NCI-H345 (cell line): ENCODE measurements at places on chromosomes 11 and 22.

DNA sequence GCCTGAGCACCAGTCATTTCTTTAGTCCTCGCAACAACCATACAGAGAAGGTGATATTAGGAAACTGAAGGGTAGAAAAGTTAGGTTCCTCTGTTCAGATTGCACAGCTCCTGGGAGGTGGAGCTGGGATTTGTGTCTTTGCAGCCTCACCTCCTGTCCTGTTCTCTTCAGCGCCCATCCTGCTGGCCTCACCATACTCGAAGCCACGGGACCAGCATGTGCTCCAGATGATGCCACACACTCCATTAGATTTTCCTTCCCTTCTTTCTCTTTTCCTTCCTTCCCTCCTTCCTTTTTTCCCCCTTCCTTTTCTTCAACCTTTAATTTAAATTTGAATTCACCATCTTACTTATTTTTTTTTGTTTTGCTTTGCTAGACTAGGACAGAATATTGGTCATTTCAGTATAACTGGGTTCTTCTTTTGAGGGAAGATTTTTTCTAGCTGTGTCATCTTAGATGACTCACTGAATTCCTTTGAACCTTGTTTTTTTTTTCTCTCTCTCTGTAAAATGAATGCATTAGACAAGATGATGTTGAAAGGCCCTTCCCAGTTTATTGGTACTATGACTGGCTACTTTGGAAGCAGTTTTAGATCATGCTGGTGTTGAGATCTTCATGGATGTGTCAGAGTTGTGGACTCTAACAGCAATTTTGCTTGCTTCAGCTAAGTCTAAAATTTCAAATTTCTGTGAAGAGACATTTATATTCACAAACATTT, 662.5 kb upstream of the TENM4 start:
- no peak for DNase-seq

DNA sequence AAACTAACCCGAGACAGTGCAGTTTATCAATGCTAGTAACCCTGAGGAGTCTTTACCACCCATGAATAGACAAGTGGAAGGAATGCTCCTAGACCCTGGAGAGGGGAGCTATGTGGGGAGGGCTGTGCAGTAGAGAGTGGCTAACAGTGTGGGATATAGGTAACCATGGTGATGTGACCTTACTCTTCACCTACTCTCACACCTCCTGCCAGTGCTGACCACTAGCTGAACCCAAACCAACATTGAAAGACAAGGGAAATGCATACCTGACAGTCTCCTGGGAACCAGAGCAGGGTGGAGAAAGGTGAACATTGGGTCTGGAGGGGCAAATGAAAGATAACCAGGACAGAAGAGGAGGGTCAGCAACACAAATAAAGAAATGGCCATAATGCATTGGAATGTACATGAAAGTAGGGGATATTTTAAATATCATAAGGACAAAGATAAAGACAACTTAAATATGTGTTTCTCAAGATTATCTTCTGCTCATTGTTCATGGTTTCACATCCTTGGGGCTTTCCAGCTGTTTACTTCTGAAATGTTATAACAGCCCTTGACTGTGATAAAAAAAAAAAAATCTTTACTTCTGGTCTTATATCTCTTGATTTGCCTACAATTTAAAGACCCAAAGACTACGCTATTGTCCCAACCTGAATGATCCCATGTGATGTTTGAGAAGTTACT, 983.3 kb upstream of the TENM4 start:
- DNase-seq: no peak

GRCh38 chr11:73530109-73530508, 67.8 kb downstream of the FAM168A start:
- DNase-seq: no peak

GRCh38 chr11:93051186-93051585, 81.7 kb downstream of the MTNR1B start:
- DNase-seq: no peak

DNA sequence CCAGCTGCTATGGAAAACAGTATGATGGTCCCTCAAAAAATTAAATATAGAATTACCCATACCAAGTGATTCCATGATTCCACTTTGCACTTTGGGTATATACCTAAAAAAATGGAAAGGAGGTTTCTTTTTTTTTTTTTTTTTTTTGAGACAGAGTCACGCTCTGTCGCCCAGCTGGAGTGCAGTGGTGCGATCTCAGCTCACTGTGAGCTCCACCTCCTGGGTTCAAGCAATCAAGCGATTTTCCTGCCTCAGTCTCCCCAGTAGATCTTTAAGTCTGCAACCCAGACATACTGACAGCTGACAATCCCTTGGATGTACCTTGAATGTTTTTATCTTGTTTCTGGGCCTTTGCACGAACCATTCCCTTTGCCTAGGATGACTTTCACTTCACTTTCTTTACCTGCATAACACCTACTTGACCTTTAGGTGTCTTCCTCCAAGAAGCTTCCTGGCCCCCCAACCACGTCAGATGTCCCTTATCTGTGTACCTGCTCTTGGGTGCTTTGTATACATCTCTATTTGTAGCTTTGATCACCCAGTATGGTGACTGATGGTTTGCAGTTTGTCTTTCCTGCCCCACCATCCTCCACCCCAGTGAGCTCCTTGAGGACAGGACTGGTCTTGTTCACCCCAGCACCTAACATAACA, 11.6 kb downstream of the UCP3 start:
- no peak for DNase-seq

DNA sequence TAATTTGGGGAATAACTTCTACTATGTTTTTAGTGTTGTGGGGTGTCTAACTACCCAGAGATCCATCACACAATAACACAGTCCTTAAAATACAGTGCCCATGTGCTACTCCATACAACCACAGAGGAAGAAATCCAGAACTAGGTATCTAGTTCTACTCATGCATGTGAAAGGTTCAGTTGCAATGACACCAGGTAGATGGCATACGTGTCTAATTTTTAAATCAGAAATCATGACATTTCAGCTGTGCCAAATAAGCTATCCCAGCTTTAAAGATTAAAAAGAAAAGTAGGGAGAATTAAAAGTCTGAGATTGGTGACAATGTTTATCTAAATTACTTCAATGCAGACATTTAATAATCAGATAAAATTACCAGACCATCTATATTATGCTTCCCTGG, 122.2 kb downstream of the CD44 start:
- no peak for DNase-seq

GRCh38 chr11:66950112-66950535, 8.1 kb downstream of the PC start:
- DNase-seq: peak; percentile 50

DNA sequence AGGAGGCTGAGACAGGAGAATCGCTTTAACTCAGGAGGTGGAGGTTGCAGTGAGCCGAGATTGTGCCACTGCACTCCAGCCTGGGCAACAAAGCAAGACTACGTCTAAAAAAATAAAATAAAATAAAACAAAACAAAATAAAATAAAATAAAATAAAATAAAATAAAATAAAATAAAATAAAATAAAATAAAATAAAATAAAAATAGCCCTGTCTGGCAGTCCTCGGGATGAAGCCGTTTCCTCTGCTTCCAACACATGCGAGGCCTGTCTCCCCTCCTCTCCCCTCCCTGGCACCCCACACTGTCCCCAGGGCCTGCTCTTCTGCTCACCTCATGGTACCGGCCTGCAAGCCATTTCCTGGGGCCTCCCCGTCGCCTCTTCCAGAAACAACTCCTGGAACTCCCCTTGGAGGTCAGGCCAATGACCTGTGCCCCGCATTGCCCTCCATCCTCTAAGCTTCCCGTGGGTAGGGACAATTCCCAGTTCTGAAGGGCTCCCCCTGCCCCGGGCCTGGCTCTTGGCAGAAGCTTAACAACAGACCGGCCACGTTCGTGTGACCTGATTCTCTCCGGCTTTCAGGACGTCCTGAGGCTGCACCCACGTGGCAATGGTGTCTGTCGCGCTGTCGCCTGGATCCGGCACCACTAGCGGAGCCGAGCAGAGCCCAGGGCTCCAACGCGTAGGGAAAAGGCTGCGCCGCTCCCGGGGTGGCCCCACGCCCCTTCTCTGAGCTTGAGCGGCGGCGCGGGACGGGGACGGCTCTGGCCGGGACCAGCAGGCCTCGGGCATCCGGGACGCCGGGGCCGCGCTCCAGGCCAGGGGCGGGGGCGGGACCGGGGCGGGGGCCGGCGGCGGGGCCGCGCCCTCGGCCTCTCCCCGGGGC, 456 bp upstream of the PARVB start:
- DNase-seq: no peak

DNA sequence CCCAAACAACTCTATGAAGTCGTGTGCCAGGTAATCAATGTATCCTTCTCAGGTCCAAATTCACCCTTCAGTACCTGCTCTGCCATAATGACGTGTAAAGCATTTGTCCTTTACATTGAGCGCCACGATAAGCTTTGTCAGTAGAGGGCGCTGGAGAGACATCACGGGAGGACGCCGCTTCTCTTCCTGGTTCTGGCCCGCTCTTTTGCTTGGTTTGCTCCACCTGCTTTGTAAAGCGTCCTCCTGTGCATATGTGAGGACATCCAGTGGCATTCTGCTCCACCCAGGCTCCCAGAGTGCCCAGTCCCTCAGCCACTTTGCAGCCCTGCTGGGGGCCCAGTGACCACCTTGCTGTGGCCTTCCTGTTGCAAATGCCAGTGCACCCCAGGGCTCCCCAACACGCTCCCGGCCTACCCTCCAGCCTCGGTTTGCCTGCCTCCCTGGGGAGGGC, 61.1 kb downstream of the WT1 start:
- no peak for DNase-seq

DNA sequence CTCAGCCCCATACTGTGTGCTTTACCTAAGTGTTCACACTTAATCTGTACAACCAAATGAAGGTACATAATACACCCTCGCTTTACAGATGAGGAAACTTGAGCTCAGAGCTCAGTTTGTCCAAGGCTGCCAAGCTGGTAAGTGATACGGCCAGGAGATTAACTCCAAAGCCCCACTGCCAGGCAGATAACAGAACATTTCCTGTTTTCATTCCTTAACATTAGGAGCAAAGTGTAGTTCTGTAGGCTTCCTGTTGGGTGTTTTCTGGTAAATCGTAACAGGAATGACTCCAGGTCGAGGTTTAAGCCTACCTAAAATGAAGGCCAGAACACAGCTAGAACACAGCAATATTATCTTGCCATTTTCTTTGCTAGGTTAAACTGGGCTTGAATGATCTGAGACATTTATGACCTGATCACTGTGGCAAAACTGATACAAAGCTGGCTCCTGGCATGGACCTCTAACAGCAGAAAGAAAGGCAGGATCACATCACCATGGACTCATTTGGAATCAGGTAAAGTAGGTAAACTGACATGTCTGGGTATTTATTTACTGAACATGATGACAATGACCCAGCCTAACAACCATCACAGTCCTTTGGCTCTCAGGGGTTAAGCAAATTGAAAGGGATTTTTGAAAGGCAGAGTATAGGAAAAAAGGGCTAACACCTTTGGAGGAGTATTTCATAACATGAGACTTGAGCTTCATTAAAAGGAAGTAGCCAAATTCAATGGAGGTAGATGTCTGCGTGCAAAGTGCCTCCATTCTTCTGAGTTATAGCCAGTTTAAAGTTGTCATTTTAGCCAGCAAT, 3.9 kb upstream of the NUP50 start:
- DNase-seq: no peak

DNA sequence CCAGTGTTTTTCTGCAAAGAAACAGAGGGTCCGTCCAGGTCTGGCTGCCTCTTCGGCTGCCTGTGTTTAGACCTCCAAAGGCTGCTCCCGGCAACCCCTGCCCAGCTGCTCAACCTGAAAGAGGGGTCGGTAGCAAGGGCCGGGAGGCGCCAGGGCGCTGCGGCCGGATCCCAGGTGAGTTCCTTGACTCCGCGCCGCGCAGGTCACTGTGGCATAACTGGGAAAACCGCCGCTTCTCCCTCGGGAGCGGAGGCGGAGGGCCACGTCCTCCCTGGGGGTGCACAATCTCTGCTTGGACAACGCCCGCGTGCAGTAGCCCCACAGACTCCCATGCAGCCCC, 1.0 kb upstream of the BRSK2 start:
- DNase-seq: peak; percentile 30

GRCh38 chr11:81959341-81959740, 774.3 kb downstream of the FAM181B start:
- no peak for DNase-seq
